ENCODE measurements at places on chromosomes 2 and 18.

DNA sequence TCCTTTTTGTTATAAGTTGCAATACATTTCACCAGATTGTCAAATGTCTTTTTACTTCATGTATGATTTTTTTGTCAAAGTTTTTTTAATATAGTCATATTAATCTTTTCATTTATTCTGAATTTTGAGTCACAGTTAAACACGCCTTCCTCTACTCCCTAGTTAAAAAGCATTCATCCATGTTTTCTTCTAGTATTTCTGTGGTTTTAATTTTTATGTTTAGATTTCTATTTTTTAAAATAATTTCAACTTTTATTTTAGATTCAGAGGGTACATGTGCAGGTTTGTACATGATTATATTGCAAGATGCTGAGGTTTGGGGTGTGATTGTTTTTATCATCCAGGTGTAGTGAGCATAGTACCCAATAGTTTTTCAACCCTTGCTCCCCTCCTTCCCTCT lies 146.7 kb upstream of the MYO3B start:
- no peak for DNase-seq

DNA sequence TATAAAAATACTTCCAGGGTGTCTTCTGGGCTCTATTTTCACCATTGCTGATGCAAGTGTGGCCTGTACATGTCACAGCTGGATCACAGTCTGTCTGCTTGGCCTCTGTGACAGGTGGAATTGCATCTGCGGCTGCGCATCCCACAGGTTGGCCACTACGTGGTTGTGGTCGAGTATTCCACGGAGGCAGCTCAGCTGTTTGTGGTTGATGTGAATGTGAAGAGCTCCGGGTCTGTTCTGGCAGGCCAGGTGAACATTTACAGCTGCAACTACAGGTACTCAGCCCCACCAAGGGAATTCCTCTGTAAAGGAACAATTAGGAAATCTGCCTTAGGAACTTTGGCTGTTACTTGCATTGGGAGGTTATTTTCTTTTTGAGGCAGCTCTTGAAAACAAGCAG lies 144.5 kb downstream of the LAMA3 start:
- DNase-seq: no peak

GRCh38 chr2:10941383-10941782 lies 29.6 kb downstream of the KCNF1 start:
- no peak for DNase-seq

- no peak for DNase-seq
Measured at GRCh38 chr18:3623769-3624545, 174.0 kb downstream of the TGIF1 start.

- no peak for DNase-seq
Measured at GRCh38 chr2:143548032-143548431, 418.8 kb downstream of the ARHGAP15 start.

DNA sequence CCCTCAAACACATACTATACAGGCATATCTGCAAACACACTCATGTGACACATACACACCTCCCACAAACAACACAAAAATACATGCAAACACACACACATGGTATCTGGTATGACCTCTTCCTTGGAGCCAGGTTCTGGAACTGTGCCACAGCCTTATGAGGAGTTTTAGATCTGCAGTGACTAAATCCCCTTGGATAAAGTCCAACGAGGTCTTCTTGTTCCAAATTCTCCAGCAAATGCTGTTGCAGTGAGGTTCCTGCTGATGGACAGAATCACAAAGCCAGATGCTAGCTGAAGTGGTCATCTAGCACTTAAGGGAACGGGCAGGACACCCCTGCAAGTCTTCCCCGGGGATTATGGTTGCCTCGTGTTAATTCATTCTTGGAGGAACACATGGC lies 54.5 kb upstream of the DAPL1 start:
- DNase-seq: no peak

- DNase-seq: no peak
Measured at GRCh38 chr2:186780701-186781316, 68.2 kb downstream of the ZSWIM2 start.

DNA sequence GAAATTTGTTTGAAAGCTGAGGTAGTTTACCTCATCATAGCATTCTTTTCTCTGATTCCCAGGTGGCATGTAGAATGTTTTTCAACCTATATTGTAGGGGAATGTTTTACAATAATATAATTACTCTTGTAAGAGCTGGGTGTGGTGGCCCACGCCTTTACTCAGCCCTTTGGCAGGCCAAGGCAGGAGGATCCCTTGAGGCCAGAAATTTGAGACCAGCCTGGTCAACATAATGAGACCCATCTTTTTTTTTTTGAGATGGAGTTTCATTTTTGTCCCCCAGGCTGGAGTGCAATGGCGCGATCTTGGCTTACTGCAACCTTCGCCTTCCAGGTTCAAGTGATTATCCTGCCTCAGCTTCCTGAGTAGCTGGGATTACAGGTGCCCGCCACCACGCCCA lies 3.6 kb downstream of the USP39 start:
- no peak for DNase-seq

DNA sequence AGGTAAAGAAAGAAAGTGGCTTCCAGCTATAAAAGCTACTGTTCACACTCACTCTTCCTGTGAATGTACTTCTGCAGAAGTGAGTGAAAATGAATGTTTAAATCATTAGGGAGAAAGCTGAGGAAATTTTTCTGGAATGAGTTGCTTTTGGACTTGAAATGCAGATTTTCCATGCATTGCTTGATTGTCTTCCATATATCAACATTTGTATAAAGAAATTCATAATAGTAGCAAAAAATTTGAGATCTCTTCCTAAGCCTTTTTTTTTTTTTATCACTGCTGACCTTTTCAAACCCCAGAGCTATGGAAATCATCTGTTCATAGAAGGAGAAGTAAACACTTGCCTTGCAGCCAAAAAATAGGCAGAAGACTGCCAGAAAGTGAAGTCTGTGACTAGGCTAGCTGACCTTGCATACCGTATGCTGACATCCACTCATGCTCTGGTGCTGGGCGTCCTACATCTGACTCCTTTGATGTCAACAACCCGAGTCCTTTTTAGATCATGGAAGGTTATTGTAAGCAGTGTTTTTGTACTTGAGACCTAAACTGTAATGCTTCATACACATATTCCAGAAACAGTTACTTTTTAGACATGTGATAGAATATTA lies 154.5 kb upstream of the RASGRP3 start:
- no peak for DNase-seq

- DNase-seq: no peak
Measured at GRCh38 chr2:144477957-144478311, 42.0 kb downstream of the ZEB2 start.

- DNase-seq: no peak
Measured at GRCh38 chr2:54632733-54633692, 90.4 kb upstream of the EML6 start.
